ENCODE measurements at places on chromosomes 12 and 14.

GRCh38 chr14:65949711-65950516 lies 536.3 kb upstream of the CCDC196 start:
- peak; percentile 49 for DNase-seq

- DNase-seq: peak; percentile 73
These were observed 795 bp downstream of the STAT6 start for GRCh38 chr12:57110104-57111030.

- peak; percentile 36 for DNase-seq
These were observed 1086.5 kb downstream of the SLC6A15 start for GRCh38 chr12:83826112-83826511.

- DNase-seq: peak; percentile 95
These were observed 7.7 kb upstream of the LTBP2 start for GRCh38 chr14:74619672-74620131.

GRCh38 chr12:106764738-106765137 lies 9.7 kb upstream of the RIC8B start:
- DNase-seq: no peak

DNA sequence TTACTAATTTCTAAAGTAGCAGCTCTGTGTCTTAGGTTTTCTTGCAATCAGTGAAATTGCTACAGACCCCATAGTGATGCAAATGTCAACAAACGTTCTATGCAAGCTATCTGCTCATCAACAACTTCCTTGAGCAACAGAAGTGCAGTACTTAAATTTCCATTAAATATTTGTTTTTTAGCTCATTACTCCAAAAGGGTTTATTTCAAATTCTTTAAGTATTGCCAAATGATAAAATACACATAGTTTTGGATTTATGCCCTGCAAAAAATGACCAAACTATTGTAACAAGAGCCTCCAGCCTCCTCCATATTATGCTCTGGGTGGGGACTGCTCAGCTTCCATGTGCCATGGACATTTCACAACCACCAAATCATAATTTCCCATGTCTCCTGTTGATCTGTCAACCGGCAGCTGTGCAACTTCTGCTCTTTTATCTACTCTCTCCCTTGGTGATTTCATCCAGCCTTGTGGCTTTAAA lies 4.4 kb downstream of the BDKRB1 start:
- peak; percentile 84 for DNase-seq

DNA sequence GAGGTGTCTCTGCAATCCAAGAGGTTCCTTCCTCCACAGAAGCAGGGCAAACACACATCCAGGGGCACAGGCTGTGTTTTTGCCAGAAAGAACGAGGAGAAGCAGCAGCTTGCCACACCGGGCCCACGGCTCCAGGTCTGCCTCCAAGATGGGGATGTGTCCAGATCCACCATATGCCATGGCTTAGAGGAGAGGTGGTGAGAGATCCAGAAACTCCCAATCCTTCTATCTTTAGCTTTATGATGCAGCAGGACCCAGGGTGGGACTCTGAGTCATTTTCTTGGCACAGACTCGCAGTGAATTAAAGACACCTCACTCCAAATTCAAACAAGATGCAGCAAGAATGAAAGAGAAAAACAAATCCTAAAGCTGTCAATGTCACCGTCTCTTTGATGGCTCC lies 481.4 kb upstream of the TMEM132C start:
- peak; percentile 91 for DNase-seq

- no peak for DNase-seq
These were observed 207.1 kb downstream of the GALC start for GRCh38 chr14:87785897-87786296.

DNA sequence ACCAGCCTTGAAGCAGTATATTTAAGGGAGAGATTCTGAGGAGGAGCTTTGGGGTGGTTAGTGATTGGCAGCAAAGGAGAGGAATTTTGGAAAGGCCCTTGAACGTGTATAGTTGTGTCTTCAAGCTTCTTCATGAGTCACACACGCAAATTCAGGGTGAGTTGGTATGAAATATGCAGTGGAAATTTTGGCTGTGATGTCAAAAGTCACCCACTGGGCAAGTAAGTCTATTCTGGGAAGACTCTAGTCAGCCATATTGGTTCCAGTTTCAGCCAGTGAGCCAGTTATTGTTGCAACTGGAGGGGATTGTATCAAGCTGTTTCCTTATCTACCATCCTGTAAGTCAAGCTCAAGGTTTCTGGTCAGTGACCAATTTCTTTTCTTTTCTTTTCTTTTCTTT lies 32.0 kb upstream of the VASH1 start:
- no peak for DNase-seq

DNA sequence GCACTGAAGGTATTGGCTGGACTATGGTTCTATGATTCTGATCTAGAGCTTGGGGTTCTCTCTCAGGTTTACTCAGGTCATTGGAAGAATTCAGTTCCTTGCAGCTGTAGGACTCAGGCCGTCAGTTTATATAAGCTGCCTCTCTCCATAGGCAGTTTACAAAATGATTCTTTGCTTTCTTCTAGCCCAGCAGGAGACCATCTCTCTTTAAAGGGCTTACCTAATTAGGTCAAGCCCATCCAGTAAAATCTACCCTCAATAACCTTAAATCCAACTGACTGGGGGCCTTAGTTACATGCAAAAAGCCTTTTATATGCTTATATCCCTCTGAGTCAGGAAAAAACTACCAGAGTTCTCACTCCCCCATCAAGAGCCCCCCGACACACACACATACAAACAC lies 80.5 kb upstream of the GARIN6 start:
- DNase-seq: no peak

GRCh38 chr12:107014055-107014454 lies 27.1 kb upstream of the MTERF2 start:
- no peak for DNase-seq

- DNase-seq: no peak
These were observed 133.5 kb upstream of the KRAS start for GRCh38 chr12:25384038-25384892.
